ENCODE measurements at places on chromosomes 1 and 21.

DNA sequence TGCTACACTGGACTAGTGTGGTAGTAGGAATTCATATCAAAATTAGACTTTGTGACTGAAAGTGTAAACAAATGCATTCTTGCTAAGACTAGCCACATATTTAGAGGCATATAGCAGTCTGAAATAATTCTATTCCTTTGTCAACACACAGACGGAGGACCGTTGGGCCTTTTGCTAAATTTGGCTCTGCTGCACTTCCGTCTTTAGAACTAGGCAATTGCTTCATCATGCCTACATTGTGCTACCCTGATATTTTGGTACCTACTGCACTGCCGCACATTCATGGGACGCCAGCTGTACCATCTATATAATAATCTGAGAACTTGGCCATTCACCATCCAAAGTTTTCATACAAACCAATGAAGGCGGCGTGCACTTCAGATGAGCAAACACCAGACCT, 346.8 kb downstream of the KIF26B start:
- no peak for DNase-seq

- DNase-seq, result no peak
Observed at GRCh38 chr21:26067836-26068594, 102.6 kb downstream of the APP start.

- no peak for DNase-seq
Observed at GRCh38 chr1:117846674-117847425, 82.6 kb downstream of the GDAP2 start.

DNA sequence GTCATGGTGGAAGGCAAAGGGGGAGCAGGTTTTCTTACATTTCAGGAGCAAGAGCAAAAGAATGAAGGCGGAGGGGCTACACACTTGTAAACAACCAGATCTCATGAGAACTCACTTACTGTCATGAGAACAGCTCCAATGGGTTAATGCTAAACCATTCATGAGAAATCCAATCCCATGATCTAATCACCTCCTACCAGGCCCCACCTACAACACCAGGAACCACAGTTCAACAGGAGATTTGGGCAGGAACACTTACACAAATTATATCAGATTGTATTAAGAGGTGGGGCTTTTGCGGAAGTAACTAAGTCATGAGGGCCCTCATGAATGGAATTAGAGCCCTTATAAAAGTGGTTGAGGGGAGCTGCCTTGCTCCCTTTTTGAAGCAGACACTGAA, 48.9 kb upstream of the SAMSN1 start:
- DNase-seq, result no peak

GRCh38 chr1:1359664-1360468, 1.5 kb upstream of the MXRA8 start:
- no peak for DNase-seq

- no peak for DNase-seq
Observed at GRCh38 chr21:46443910-46444309, 14.8 kb upstream of the DIP2A start.

GRCh38 chr21:14617040-14617393, 70.9 kb upstream of the SAMSN1 start:
- DNase-seq, result no peak

DNA sequence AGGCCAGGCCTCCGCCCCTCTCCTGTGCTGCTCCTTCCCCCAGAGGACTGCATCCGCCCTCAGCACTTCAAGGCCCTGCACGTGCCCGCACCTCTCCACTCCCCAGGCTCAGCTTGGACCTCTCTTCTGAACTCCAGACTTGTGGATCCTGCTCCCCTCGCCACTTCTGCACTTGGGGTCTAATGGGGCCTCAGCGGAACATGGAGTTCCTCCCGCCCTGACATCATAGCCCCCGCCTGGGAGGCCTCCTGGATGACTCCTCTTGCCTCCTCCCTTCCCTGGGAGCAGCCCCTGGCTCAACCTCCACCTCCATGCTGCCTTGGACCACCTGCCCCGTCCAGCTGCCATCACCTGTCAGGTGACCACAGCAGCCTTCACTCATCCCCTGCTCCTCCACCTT, 10.1 kb downstream of the OXCT2 start:
- DNase-seq, result no peak

DNA sequence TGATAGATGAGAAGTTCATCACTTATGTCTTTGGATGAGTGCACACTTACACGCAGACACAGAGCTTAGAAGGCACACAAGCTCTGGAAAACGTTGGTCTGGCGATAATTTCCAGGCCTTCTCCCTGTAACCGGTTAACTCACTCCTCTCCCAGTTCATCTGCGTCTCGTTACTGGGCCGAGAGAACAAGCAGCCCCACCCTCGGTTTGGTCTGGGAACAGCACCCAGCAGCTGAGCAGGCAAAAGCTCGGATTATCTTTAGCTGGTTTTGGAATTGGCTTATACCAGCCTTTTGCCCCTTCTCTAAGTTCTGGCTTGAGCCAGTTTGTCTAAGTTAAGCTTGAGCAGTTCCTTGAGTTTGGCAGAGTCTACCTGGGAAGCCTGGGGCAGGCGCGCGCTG, 27.3 kb upstream of the COL6A1 start:
- no peak for DNase-seq

- DNase-seq, result no peak
Observed at GRCh38 chr1:181152892-181153633, 64.6 kb downstream of the IER5 start.

DNA sequence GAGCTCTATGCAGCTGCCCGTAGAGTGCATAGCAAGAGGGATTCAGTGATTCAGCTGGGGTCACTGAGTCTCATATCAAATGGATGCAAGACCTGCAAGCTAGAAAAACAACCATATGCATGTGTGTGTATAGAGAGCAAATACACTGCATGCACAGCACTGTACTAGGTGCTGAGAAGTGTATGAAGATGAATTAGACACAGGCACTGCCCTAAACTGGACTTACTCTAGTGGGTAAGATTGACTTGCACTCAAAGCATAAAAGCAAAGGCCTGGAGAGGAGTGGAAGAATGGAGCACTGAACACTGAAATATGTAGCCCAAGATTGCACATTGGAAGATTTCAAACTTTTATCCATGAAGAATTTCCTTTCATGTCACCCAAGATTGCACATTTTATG, 5.5 kb upstream of the GBP1 start:
- DNase-seq, result no peak

DNA sequence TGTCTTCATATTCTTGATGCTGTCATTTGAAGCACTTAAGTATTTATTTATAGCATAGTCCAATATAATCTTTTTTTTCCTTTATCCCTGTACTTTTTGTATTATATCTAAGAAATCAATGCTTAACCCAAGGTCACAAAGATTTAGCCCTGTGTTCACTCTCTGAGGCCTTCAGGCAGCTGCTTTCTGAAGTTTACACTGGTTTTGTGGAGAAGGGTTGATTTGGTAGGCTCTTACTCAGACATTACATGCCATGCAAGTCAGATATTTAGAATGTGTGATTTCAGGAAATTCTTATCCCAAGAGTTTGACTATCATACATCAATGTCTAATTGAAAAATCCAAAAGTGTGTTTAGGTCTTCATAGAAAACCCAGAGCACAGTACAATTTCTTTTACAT, 56.3 kb downstream of the PALMD start:
- no peak for DNase-seq

DNA sequence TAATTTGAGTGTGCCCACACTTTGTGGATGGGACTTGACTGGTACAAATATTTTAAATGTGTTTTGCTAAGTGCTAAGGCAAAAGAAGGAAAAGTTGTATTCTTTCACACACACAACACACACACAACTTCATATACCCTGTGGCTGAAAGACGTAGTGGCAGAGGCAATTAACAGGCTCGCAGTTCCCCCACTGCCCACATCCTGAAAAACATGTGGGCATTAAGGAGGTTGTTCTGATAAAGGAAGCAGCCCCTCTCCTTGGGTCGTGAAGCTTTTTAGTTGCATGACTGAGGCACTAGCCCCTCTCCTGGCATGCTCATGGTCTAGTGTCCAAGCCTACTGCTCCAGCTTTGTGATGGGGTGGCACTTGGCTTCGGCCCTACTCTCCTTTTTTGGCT, 14.3 kb upstream of the ADAM30 start:
- no peak for DNase-seq

GRCh38 chr1:33469691-33470090, 2.8 kb upstream of the ZSCAN20 start:
- DNase-seq, result no peak

DNA sequence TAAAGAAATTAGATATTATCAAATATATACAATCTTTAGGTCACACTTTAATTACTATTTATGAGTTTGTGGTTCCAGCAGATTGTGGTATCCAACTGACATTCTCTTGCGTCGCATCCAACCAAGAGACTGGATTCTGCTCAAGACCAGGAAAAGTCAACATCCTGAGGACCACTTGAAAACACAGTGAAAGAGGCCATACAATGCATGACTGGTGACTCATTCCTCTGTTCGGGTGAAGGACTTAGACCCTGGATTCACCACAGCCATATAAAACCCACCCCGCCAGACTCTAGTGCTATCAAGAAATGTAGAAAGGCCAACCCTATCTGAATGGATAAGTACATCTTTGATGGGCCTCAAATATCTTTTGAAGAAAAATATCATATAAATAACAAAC, 14.5 kb upstream of the CFHR4 start:
- DNase-seq, result no peak

- no peak for DNase-seq
Observed at GRCh38 chr1:175591083-175591743, 152.2 kb downstream of the TNR start.

- DNase-seq, result no peak
Observed at GRCh38 chr1:107795994-107796393, 169.0 kb downstream of the VAV3 start.

- DNase-seq, result no peak
Observed at GRCh38 chr1:208728815-208729214, 484.6 kb upstream of the PLXNA2 start.

GRCh38 chr1:207058878-207059867, 6.1 kb downstream of the PFKFB2 start:
- no peak for DNase-seq

DNA sequence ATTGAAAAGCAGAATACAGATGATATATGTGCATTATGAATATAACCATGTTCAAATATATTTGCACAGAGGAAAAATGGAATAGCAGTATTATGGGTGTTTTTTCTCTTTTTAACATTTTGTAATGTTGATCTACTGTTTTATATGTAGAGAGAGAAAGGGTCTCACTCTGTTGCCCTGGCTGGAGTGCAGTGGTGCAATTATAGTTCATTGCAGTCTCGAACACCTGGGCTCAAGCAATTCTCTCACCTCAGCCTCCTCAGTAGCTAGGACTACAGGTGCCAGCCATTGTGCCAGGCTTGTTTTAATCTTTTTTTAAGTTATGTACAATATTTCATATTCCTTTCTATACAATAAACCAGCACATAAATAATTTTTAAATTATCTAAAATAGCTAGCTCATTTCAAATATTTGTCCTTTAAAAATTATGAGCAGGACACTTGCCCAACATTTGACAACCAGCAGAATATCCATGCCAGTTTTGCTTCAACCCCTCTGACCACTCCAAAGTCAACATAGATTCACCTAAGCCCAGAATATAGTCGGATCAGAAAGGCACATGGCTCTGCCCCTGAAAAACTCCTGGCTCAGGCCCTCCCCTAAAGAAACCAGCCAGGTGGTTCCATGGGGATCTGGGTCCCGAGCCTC, 29.8 kb downstream of the ZNF281 start:
- no peak for DNase-seq

DNA sequence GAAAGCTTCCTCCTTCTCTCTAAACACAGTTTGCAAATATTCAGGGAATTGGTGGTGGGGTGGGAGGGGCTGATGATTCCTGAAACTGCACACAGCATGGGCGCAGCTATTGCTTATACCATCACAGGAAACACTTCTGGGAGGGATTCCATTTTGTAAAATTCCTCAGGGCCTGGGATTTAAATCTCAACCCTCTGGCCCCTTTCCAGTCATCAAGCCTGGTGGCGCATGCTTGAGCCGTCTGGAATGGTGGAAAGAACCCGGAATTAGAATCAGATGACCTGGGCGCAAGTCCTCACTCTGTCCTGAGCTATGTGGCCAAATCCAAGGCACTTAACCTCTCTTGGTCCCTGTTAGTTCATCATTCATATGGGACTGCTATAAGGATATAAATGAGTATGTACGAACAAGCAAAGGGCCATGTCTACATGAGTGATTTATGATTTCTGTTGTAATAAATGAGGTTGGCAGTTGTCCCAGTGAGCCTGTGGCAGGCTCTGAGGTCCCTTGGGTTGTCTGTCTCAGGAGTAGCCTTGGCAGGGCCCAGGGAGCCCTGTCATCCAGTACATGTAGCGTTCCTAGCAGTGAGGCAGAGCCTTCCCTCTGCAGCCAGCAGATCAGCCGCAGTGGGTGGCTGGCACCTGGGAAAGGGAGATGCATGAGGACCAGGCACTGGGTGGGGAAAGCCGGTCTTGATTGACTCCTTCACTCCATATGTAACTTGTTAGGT, 72.0 kb downstream of the MAN1C1 start:
- DNase-seq, result no peak

GRCh38 chr1:153655333-153655732, 3.2 kb upstream of the SNAPIN start:
- no peak for DNase-seq

DNA sequence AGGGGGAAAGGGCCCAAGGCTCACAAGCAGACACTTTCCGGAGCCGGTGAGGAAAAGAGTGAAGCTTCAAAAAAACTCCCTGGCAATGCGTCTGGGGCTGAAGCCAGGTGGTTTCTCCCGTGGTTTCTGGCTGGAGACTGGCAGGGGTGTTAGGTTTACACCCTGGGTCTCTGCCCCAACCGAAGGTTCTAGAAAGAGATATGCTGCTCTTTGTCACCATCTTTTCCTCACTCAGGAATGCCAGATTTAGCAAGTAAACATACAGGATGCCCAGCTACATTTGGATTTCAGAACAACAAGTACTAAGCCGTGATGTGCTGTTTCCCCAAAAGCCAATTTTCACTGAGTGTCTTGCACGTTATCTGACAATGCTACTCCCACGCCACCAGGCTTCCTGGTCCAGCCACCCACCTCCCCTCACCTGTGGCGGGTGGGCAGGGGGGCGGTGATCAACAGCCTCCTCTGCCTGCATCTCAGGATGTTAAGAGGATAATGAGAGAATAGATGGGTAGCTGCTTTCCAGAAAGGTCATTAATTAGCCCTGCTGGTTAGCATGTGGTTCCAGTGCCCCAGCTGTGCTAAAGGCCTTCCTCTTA, 69.6 kb upstream of the OLIG2 start:
- no peak for DNase-seq

- DNase-seq, result no peak
Observed at GRCh38 chr1:107662971-107663370, 302.0 kb downstream of the VAV3 start.

DNA sequence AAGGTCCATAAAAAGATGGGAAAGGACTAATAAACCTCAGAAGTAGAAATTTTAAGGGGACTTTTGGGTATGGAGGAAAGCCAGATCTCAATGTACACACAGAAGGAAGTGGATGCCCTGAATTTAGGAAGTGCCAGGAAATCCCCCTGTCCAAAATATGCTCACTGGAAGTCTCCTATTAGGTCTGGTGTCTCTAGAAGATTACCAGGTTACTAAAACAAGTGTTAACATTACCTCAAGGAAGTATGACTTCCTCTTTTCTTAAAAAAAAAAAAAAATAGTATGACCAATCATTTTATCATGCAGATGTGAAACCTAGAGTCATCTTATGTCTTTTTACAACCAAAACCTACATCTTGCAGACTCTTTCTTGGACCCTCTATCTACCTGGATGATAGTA, 30.7 kb downstream of the CD58 start:
- no peak for DNase-seq

Data from activated CD8-positive, alpha-beta memory T cell treated with anti-CD3 and anti-CD28 coated beads for 1 hour (primary cell).